Activated CD4-positive, alpha-beta memory T cell treated with anti-CD3 and anti-CD28 coated beads for 36 hours (primary cell): ENCODE measurements at places on chromosomes 7 and 10. TPM values are rescaled to one million over a fixed set of nuclear protein-coding genes. Genes with fewer than 3 reads are reported as not detected.

Gene LIPJ
- not detected for total RNA-seq

Gene ACSM6
- total RNA-seq, result not detected

Gene BLNK
- not detected for total RNA-seq

Gene CAV2
- not detected for total RNA-seq

Gene ADRA2A
- not detected for total RNA-seq

Gene WNT8B
- total RNA-seq, result 0.36 TPM

Gene DPYSL4
- total RNA-seq, result 7.2 TPM

Gene ANKRD1
- total RNA-seq, result not detected

Gene TYSND1
- total RNA-seq, result 10.9 TPM

Gene CDK1
- 153 TPM for total RNA-seq

Gene SPDYE6
- not detected for total RNA-seq

Gene ZNF248
- total RNA-seq, result 7.4 TPM

Gene UNCX
- not detected for total RNA-seq

Gene CYP3A7
- not detected for total RNA-seq

Gene CTAGE8
- 1.7 TPM for total RNA-seq

Gene KLLN
- 0.19 TPM for total RNA-seq

Gene CTBP2
- total RNA-seq, result 0.27 TPM

Gene SORCS1
- not detected for total RNA-seq

Gene KCP
- 0.12 TPM for total RNA-seq

Gene GHRHR
- total RNA-seq, result not detected

Gene CDNF
- 1.6 TPM for total RNA-seq
